Bone marrow (tissue), 2 donors: ENCODE measurements at places on chromosomes 7 and 10.

GRCh38 chr10:112926906-112927688 lies 22.9 kb upstream of the TCF7L2 start:
- no peak for DNase-seq

DNA sequence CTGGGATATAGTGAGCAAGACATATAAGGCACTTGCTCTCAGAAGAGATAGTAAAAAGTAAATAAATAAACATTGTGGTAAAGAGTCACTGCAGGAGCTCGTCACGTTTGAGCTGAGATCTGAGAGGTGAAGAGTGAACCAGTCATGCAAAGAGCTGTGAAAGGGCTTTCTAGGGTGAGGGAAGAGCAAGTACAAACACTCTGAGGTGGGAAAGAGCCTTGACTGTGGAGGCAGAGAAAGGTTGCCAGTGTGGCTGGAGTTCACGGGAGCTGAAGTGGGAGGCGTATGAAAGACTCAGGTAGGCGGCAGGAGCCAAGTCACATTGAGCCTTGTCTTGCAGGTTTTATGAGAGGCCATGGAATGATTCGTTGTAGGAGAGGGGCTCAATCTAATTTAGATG lies 141.0 kb downstream of the C1GALT1 start:
- DNase-seq: no peak

- no peak for DNase-seq
Measured at GRCh38 chr7:23268746-23269145, 22.2 kb downstream of the GPNMB start.

DNA sequence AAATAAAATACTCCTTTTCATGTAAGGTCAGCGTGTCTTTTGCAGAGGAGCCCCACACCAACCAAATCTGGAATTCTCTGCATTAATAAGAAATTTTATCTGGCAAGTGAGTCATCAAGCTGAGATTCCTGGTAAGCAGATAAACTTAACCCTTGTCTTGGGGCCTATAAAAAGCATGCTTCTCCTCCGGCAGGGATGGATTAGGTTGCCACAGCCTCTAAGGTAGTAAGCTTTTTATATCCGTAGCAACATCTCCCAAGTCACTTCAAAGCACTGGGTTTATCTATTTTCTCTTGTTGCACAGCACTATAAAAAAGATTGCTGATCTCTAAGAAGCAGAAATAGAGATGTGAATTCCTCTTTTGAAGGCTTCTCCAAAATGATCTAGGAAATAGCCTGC lies 202.8 kb upstream of the NOBOX start:
- DNase-seq: no peak

DNA sequence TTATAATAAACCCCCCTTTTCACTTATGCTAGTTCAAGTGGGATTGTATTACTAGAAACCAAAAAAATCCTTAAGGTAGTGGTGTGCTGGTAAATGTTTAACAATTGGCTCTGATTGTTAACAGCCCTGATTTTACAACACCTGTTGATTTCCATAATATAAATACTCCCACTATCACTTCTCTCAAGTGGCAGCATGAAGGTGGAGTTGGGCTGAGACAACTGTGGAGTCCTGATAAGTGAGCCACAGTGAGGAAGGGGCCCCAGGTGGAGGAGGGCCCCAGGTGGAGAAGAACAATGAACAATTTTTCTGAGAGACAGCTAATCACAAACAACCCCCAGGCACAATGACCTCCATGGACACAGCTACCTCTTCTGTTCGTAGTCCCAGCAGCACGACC lies 26.4 kb downstream of the SSMEM1 start:
- DNase-seq: no peak

DNA sequence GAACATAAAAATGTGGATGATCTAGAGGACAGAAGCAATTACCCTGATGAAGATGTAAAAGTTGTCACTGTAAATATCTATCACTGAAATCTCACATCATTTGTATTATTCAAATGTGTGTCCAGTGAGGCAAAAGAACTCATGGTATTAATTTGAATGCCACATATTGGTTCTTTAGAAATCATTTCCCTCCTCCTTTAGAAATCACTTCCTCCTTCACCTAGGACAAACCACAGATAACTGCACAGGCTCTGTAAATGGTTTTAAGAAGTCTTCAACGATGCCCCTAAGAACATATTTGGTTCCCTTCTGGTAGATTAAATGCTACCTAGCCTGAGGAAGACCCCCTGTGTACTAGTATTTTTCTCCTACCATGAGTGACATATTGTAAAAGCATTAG lies 33.1 kb upstream of the ZNF518A start:
- DNase-seq: no peak

DNA sequence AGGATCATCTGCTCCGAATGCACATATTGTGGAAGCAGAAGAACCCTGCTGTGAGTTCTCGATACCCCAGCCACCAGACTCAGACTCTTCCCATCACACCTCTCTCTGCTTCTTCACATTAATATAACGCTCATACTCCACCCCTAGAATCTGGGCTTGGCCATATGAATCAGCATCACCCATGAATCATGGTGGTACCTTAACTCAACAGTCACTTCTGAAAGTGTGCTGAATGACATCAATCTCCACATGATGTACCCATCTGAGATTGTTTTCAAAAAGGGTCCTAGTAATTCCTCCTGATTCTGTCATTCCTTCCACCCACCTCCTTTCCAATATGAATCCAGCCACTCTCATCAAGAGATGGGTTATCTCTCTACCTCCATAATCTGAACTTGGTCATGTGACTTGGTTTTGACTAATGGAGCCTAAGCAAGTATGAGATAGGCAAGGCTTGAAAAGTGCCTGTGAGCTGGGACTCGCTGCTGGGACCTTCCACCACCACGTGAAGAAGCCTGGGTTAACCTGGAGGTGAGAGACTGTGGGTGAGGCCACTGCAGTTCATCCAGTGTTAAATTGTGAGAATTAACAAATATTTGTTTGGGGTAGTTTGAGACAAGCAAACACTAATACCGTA lies 15.4 kb downstream of the YWHAG start:
- DNase-seq: no peak

DNA sequence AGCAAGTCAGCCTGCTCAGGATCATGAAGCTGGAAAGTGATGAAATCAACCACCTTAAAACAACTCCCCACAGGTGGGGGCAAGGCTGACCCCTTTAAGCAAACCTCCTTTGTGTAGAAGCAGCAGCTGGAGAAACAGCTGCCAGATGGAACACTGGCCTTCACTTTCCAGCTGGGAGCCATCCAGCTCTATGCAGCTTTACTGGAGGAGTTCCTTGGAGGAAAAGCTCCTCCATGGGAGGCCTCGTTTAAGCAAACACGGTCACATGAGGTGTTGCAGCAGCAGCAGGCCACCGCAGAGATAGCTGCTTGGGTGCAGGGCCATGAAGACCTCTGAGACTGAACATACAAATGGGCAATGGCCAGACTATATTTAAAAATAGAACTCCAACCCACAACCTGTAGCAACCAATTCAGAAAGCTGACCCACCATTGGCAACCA lies 13.0 kb upstream of the DLG5 start:
- no peak for DNase-seq

GRCh38 chr10:4101918-4102654 lies 317.1 kb upstream of the KLF6 start:
- DNase-seq: no peak

GRCh38 chr10:69662901-69663300 lies 32.9 kb downstream of the FAM241B start:
- DNase-seq: no peak

GRCh38 chr7:140060243-140060630 lies 2.5 kb downstream of the PARP12 start:
- no peak for DNase-seq

DNA sequence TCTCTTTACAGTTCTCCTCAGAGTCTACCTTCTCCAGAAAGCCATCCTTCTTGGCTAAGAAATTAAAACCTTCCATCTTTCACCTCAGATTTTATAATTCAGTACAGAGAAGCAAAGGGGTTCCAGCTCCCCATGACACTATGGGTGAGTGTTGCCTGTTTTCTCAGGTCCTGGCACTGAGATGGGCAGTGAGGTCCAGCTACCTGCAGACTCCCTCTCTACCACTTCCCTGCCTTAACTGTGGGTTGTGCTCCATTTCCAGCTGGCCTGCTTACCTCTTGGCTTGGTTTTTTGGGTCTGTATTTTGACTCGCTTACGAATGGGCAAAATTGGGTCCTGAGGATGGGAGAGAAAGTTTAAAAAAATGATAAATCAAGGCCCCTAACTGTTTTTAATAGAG lies 26.3 kb downstream of the ZCWPW1 start:
- no peak for DNase-seq

DNA sequence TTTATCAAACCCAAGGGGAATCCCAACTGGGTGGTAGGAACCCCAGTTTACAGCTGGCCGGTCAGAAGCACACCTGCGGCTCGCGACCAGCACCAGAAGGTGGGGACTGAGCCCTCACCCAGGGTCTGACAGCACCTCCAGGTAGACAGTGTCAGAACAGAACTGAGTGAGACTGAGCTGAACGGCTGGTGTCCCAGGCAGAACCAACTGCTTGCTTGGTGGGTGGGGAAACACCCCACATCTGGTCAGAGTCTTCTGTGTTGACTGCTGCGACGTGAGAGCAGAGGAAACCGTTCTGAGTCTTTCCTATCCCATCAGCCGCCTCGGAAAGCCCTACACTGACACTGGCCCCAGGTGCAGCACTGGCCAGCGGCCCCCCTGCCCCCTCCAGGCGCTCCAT lies 160.7 kb downstream of the MAD1L1 start:
- no peak for DNase-seq

GRCh38 chr7:46975493-46975892 lies 606.4 kb downstream of the TNS3 start:
- no peak for DNase-seq

GRCh38 chr10:65142641-65143435 lies 1621.6 kb downstream of the REEP3 start:
- no peak for DNase-seq

- DNase-seq: no peak
Measured at GRCh38 chr10:93346108-93346507, 136.0 kb downstream of the MYOF start.

DNA sequence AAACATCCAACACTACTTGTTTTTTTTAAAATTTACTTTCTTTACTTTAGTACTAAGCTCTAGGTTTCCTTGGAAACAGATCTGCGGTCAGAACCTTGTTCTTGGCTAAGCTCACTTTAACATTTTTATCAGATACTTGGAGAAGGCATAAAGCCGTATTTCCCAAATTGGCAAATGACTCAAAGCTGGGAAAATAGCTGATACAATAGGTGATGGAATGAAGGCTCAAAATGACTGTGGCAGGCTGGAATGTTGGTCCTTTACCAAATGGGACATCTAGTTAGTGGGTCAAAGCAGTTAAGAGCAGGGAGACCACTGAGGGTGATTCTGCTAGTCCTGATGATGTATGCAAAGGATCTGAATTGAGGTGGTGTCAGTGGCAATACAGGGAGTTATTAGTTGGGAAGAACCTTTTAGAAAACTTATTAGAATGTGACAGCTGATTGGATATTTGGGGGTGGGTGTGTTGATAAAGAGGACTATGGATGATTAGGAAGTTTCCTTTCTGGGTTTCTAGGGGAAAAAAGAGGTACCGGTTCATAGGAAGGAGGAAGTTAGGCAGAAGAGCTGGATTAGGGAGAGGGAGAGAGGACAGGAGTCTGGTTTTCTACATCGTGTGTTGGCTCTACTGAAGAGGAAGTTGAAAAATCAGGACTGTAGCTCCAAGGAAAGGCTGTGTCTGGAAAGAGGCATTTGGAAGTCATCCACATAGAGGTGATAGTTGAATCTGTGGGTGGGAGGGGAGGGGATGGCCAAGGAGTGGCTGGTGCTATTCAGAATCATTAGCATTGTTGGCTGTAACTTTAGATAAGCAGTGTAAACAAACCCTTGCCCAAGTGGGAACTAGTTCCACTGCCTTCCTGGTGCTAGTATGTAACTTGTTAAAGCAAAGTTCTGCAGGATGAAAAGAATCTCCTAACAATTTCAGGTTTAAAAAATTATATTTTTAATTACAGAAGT lies 13.1 kb downstream of the PLCE1 start:
- no peak for DNase-seq

DNA sequence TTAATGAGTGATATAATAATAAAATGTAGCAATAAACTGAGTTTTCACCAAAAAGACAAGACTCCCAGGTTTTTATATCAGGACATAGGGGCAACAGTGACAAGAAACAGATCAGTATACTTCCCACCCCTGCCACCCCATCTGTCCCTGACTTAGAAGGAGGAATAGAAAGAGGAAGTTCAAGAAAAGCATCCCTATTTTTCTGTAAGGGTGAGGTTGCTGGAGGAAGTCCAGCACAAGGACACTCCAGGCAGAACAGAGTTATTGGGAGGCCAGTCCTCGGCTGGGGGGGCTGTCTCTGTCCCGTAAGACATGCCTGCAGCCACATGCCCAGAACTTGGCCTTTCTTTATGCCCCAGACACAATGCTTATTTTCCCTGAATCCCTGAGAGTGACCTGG lies 16.5 kb upstream of the TLX1 start:
- DNase-seq: no peak

DNA sequence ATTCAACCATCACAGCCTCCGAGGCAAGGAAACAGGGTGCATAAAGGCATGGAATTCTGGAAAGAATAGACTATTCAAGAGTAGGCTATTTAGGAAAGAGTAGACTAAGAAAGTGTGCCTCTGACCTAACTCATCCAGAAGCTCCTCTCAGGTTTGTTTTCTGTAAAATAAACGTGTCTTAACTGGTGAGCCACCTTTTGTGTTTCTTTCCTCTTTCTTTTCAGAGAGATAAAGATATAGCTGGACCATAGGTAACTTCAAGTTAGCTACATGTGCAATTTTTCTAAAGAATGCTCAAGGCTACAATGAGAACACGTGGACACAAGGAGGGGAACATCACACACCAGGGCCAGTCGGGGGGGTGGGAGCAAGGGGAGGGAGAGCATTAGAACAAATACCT lies 577.0 kb downstream of the TYW1 start:
- no peak for DNase-seq

- no peak for DNase-seq
Measured at GRCh38 chr7:77958436-77958835, 159.9 kb downstream of the PHTF2 start.

GRCh38 chr10:6070660-6071059 lies 8.5 kb upstream of the IL2RA start:
- no peak for DNase-seq

DNA sequence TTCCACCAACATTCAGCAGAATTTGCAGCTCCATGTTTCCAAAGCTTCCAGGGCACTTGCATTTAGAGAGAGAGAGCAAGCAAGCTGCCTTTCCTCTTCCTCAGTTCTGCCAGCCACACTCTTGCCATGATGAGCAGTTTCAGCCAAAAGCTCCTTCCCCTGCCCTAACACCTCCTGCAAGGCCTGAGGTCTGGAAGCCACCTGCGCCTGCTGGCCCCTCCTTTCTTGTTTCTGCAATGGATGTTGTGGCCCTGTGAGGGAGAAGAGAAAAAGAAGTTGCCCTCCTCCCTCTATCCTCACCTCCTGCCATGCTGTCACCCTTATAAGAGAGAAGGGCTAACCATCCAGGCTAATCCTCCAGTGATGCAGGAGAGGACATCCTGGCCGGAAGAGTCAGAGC lies 48.7 kb downstream of the IKZF1 start:
- DNase-seq: no peak

DNA sequence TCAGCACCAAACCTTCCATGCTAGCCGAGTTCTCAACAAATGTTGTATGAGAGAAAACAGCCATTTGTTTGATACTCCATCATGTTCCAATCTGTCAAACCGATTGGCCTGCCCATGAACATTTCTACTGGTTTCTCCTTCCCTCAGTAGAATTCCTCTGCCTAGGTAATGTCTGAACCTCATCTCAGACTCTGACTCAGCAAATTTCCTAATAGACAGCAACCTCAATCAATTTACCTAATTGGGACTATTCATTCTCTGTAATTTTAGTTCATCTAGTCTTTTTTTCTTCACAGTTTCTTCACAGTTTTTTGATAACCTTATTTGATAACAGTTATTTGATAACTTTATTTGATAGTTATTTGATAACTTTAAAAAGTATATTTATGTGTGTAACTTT lies 585.1 kb downstream of the DNAJB9 start:
- no peak for DNase-seq
